ENCODE measurements at places on chromosomes 16 and 17.

DNA sequence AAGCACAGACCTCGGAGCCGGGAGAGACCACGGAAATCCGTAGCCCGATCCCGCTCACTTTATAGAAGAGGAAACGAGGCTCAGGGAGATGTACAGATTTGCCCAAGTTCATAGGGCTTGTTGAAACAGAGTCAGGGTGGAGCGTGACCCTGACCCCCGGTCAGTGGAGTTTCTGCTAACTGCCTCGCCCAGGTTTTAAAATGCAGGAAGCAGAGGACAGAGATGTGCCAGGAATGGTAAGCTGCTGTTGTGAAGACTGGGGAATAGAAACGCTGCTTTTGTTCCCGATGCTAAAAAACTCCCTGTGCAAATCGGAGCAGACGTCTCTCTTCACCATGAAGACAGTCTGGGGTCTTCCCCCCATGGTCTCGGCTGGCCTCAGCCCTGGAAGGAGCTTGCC lies 403.0 kb downstream of the SEC14L1 start:
- no peak for DNase-seq
- H3K27ac ChIP-seq, result no peak overlapping the region
- no peak overlapping the region for H3K4me3 ChIP-seq
- H3K27me3 ChIP-seq, result peaks cover 36% of the 10 kb centered on the region

DNA sequence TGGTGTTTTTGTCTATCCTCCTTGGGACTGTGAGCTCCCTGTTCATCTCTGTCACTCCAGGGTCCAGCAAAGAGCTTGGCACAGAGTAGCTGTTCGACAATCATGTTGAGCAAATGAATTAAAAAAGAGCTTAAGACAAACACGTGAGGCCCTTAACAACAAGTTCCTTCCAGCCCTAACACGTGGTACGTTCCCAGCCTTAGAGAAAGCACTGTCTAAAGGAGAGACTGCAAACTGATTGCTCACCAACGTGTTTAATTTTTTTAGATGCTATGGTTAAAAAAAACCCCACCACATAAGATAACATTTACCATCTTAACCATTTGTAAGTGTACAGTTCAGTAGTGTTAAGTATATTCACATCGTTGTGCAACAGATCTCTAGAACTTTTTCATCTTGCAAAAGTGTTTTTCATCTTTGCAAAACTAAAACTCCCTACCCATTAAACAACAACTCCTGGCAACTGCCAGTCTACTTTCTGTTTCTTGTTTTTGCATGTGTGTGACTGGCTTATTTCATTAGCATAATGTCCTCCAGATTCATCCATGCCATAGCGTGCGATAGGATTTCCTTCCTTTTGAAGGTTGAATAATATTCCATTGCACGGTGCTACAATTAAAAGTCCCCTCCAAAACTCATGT lies 28.2 kb downstream of the LAT start:
- no peaks in the 10 kb centered on the region for H3K27me3 ChIP-seq
- H3K36me3 ChIP-seq, result no peaks in the 10 kb centered on the region
- H3K4me1 ChIP-seq, result peaks cover 32% of the 10 kb centered on the region
- H3K4me3 ChIP-seq, result peak overlapping the region; percentile 66
- peak overlapping the region; percentile 88 for H3K27ac ChIP-seq
- DNase-seq, result no peak

GRCh38 chr16:30533748-30534367 lies 800 bp downstream of the ZNF747 start:
- peaks cover 36% of the 10 kb centered on the region for H3K4me1 ChIP-seq
- peak overlapping the region; percentile 98 for H3K4me3 ChIP-seq
- peak overlapping the region; percentile 99 for H3K27ac ChIP-seq
- DNase-seq, result no peak
- H3K36me3 ChIP-seq, result no peaks in the 10 kb centered on the region

- H3K4me1 ChIP-seq, result peaks cover 22% of the 10 kb centered on the region
- no peak within 1 kb of the TSS for H3K27ac ChIP-seq
- H3K36me3 ChIP-seq, result peaks cover 2% of the 10 kb centered on the region
- peaks cover 19% of the 10 kb centered on the region for H3K27me3 ChIP-seq
- no peak for DNase-seq
Observed at GRCh38 chr16:67164599-67165061, at the start of gene HSF4. TSS of gene HSF4 (plus strand) at chr16:67164745. CDS start at chr16:67164812, 67 bp downstream.

- peaks cover 32% of the 10 kb centered on the region for H3K4me1 ChIP-seq
- no peak overlapping the region for H3K4me3 ChIP-seq
- peak overlapping the region; percentile 39 for H3K27ac ChIP-seq
- no peaks in the 10 kb centered on the region for H3K27me3 ChIP-seq
- no peak for DNase-seq
Observed at GRCh38 chr17:2183346-2183745, 120.2 kb downstream of the SMG6 start.

- H3K4me3 ChIP-seq, result no peak overlapping the region
- peaks cover 2% of the 10 kb centered on the region for H3K36me3 ChIP-seq
- H3K4me1 ChIP-seq, result peaks cover 15% of the 10 kb centered on the region
- peaks cover 16% of the 10 kb centered on the region for H3K27me3 ChIP-seq
- DNase-seq, result no peak
Observed at GRCh38 chr17:41103896-41104295, 1.3 kb upstream of the KRTAP4-9 start.

DNA sequence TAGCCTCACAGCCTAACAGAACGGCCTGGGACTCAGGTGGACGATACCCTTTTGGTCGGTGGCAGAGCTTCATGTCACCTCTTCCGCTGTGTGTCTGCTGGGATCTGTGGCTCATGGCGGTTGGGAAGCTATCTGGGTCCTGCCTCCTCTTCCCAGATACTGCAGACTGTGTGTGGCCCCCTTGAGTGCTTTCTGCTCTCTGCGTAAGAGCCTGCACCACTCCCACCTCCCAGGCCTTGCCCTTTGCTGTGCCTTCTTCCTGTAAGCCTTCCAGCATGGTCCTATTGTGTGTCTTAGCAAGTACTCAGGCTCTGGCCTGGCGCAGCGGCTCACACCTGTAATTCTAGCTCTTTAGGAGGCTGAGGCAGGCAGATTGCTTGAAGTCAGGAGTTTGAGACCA lies 17.5 kb upstream of the ADCY7 start:
- no peak overlapping the region for H3K4me3 ChIP-seq
- H3K36me3 ChIP-seq, result no peaks in the 10 kb centered on the region
- peak overlapping the region; percentile 24 for H3K27ac ChIP-seq
- DNase-seq, result no peak

DNA sequence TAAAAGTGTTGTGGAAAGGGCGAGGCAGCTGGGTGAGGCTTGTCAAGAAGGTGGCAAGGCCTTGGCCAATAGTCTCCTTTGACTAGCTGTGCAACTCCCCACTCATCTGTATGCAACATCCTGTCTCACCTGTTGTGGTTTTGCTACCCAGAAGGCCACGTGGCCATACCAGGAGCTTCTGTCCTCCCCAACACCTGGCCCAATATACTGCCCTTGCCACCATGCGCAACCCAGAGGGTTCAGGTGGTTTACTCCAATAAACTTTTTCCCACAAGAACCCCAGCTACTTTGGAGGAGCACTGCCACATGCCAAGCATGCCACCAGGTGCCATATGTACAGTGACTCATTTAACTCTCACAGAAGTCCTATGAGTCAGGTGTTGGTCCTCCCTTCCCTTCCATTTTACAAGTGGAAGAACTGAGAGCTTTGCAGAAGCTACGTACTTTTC lies 10.2 kb downstream of the MYO19 start:
- H3K4me3 ChIP-seq, result no peak overlapping the region
- H3K4me1 ChIP-seq, result peaks cover 10% of the 10 kb centered on the region
- no peak for DNase-seq

- no peaks in the 10 kb centered on the region for H3K27me3 ChIP-seq
- peaks cover 54% of the 10 kb centered on the region for H3K4me1 ChIP-seq
- H3K27ac ChIP-seq, result peak overlapping the region; percentile 96
- DNase-seq, result no peak
Observed at GRCh38 chr16:8959921-8960787, 3.6 kb downstream of the USP7 start.

- H3K27ac ChIP-seq, result no peak overlapping the region
- no peak overlapping the region for H3K4me3 ChIP-seq
- H3K27me3 ChIP-seq, result no peaks in the 10 kb centered on the region
- H3K4me1 ChIP-seq, result peaks cover 2% of the 10 kb centered on the region
Observed at GRCh38 chr16:1216296-1216619, 8.8 kb downstream of the TPSG1 start.

- H3K4me3 ChIP-seq, result peak overlapping the region; percentile 97
- H3K27me3 ChIP-seq, result no peaks in the 10 kb centered on the region
- peaks cover 10% of the 10 kb centered on the region for H3K36me3 ChIP-seq
- peak; percentile 51 for DNase-seq
- peak overlapping the region; percentile 96 for H3K27ac ChIP-seq
- H3K4me1 ChIP-seq, result peaks cover 48% of the 10 kb centered on the region
Observed at GRCh38 chr16:30659507-30660423, 1.5 kb downstream of the FBRS start.

- H3K27ac ChIP-seq, result no peak overlapping the region
- DNase-seq, result no peak
- no peaks in the 10 kb centered on the region for H3K36me3 ChIP-seq
- H3K4me1 ChIP-seq, result peaks cover 7% of the 10 kb centered on the region
- H3K27me3 ChIP-seq, result peaks cover 59% of the 10 kb centered on the region
Observed at GRCh38 chr16:25689137-25689836, 2.5 kb upstream of the HS3ST4 start.

GRCh38 chr16:89798832-89799370 lies 17.5 kb downstream of the FANCA start:
- H3K27ac ChIP-seq, result no peak overlapping the region
- no peaks in the 10 kb centered on the region for H3K36me3 ChIP-seq
- H3K27me3 ChIP-seq, result no peaks in the 10 kb centered on the region

DNA sequence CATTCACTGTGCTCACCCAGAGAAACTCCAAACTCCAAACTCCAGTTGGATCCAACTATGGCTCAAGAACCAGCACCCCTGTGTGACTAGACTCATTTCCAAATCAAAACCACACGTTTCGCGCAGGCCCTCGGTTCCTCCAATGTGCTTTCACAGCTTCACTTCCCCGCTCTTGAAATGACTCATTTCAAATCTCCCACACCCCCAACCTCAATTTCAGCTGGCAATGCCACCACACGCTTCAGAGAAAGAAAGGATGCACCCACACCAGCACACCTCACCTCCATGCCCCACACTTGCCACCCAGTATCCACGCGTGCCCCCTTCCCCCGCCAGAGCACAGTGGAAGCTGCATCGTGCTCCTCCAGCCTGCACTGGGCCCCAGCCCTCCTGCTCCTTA lies 9.0 kb downstream of the TMEM92 start:
- DNase-seq, result no peak
- H3K27ac ChIP-seq, result no peak overlapping the region
- H3K36me3 ChIP-seq, result peaks cover 8% of the 10 kb centered on the region
- no peaks in the 10 kb centered on the region for H3K4me1 ChIP-seq
- no peak overlapping the region for H3K4me3 ChIP-seq

DNA sequence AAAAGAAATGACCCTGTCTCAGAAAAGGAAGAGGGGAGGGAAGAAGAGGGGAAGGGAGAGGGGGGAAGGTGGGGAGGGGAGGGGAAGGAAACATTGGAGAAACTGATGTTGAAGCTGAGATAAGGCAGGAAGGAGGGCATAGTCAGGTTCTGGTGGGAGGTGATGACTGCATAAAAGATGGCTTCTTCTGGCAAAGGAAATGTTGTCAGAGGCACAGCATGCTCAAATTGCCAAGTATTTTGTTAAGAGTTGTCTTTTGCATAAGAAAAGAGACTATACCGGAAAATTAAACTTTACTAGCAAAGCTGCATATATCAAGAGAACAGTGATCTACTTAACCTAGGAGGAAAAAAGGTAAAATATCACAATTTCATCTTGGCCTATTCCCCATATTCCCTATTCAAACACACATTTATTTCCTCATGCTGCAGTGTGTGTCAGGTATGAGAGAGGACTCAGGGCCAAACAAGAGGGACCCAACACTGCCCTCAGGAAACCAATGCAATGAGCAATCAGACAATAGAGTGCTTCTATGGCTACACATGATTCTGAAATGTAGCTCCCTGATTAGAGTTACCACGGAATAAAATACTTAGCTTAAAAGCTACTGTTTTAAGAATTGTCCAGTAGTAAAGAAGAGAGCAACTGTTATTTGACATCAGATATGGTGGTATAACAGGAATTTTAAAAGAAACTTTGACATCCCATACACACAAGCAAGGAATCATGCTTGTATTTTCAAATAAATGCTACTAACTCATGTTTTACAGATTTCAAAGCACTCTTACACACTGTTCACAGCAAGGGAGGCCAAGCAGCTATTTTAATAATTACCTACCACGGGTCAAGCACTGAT lies 80.9 kb downstream of the PARN start:
- peaks cover 2% of the 10 kb centered on the region for H3K4me1 ChIP-seq
- peak overlapping the region; percentile 7 for H3K4me3 ChIP-seq
- no peak for DNase-seq
- peaks cover 10% of the 10 kb centered on the region for H3K36me3 ChIP-seq
- no peak overlapping the region for H3K27ac ChIP-seq

GRCh38 chr17:27404676-27405075 lies 51.6 kb upstream of the KSR1 start:
- H3K27ac ChIP-seq, result no peak overlapping the region
- H3K36me3 ChIP-seq, result no peaks in the 10 kb centered on the region
- peaks cover 6% of the 10 kb centered on the region for H3K4me1 ChIP-seq

DNA sequence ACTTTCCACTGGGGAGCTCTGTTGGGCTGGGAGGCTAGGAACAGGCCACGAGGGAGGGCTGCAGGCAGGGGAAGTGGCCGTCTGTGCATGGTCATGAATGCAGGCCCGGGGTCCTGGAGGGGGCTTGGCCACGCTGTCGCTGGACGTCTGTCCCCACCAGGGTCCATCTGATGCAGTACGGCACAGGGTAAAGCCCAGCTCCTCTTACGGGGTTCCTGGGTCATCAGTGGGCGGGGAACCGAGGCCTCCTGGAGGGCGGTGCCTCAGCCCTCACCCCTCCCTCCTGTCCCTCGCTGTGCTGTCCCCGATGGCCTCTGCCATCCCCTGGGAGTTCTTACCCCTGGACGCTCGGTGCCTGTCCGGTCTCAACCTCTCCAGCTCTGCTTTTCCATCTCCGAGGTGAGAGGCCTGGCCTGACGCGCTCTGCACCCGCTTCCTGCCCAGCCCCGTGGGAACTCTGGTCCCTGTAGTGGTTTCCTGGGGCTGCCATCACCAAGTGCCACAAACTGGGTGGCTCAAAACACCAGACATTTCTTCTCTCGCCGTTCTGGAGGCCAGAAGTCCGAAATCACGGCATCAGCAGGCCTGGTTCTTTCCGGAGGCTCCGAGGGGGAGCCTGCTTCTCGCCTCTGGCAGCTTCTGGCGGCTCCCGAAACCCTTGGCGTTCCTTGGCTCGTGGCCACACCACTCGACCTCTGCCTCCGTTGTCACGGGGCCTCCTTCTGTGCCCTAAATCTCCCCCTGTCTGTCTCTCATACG lies 182.8 kb downstream of the SEC14L1 start:
- H3K36me3 ChIP-seq, result no peaks in the 10 kb centered on the region
- H3K27me3 ChIP-seq, result no peaks in the 10 kb centered on the region
- H3K4me1 ChIP-seq, result peaks cover 45% of the 10 kb centered on the region
- H3K27ac ChIP-seq, result peak overlapping the region; percentile 94

DNA sequence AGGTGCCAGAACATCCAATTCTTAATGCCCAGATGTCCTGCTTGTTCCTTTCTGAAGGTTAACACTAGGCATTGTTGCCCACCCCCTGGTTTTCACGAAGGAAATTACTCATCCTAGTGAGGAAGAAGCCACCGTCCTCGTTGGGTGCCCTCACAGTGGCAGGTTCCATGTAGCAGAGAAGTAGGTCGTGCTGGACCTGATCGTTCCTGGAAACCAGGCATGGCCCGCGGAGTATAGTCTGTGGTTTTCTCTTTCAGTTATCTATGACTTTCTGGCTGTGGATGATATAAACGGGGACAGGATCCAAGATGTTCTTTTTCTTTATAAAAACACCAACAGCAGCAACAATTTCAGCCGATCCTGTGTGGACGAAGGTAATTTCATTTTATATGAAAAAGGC lies 16.5 kb downstream of the RGS11 start:
- no peak overlapping the region for H3K27ac ChIP-seq
- H3K4me3 ChIP-seq, result no peak overlapping the region
- peaks cover 5% of the 10 kb centered on the region for H3K36me3 ChIP-seq
- no peak for DNase-seq
- H3K27me3 ChIP-seq, result no peaks in the 10 kb centered on the region

All from T-helper 17 cell (primary cell).